ENCODE measurements at places on chromosomes 6 and 20. TPM values are rescaled to one million over a fixed set of nuclear protein-coding genes. Genes with fewer than 3 reads are reported as not detected.

DNA sequence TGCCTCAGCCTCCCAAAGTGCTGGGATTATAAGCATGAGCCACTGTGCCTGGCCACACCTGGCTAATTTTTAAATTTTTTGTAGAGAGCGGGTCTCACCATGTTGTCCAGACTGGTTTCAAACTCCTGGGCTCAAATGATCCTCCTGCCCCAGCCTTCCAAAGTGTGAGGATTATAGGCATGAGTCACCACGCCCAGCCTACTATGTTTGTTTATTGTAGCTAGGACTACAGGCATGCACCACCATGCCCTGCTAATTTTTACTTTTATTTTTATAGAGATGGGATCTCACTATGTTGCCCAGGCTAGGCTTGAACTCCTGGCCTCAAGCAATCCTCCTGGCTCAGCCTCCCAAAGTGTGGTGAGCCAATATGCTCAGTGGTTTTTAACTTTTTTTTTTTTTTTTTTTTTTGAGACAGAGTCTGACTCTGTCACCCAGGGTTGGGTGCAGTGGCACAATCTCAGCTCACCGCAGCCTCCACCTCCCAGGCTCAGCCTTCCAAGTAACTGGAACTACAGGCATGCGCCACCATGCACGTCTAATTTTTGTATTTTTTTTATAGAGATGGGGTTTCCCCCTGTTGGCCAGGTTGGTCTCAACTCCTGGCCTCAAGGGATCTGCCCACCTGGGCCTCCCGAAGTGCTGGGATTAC, 12.0 kb upstream of the DDX43 start:
- no peak for DNase-seq

GRCh38 chr6:90488816-90489215, 98.1 kb downstream of the MAP3K7 start:
- DNase-seq: no peak

GRCh38 chr6:18509871-18510643, 122.9 kb downstream of the RNF144B start:
- no peak for DNase-seq

- DNase-seq: no peak
Observed at GRCh38 chr20:9886227-9886626, 47.4 kb upstream of the PAK5 start.

GRCh38 chr20:25476106-25477013, 68.9 kb downstream of the GINS1 start:
- no peak for DNase-seq

- DNase-seq: no peak
Observed at GRCh38 chr6:102501615-102502014, 1108.1 kb downstream of the GRIK2 start.

GRCh38 chr6:74166849-74167248, 470.8 kb downstream of the CD109 start:
- no peak for DNase-seq

DNA sequence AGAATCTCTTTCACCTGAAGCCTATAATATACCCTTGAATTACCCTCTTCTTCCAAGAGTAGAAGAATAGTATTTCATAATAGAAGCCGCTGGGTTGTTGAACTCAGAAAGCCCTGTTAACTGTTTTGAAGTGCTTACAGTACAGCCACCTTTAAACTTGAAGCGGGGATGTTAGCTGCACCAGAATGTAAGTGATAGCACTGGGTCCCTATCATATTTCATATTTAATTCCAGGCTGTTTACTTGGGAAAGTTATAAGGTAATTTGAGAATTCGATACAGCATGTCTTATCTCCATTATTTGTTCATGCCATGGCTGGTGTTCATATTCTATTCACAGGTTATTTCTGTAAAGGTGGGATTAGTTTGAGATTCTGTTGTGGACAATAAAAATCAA, 63.5 kb upstream of the VSTM2L start:
- DNase-seq: no peak

DNA sequence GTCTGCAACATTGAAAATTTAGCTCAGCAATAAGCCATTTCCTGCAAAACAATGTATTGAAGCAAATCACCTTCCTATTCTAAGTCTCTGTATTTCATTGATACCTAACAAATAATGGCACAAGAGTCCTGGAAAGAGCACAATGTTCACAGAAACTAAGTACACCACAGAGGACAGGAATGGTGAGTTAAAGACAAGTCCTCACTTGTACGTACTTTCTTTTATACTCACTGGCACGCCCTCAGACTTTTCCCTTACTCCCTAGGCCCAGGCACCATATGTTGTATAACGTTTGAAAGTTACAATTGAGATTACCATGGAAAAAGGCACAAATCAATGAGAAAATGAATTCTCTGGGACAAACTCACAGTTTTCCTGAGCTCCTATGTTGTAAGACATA, 683.0 kb upstream of the MANEA start:
- no peak for DNase-seq

DNA sequence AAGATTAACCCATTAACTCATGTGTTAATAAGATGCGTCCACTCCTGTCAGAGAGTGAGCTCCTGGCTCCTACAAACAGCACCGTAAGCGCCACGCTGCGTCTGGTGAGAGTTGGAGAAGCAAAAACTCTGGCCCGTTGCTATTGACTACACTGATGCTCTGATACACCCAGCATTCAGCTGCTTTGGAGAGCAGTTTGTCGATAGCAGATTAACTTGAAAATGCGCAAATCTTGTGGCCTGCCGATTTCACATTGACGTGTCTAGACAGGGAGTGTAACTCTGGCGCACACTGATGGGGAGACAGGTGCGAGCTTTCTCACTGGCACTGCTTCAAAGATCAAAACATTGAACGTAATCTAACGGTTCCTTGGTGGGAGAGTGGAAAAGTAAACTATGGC, 151.7 kb upstream of the RPS6KA2 start:
- no peak for DNase-seq

GRCh38 chr6:170473301-170473717, 79.8 kb downstream of the PSMB1 start:
- no peak for DNase-seq

GRCh38 chr6:3535776-3536435, 79.1 kb upstream of the SLC22A23 start:
- no peak for DNase-seq

DNA sequence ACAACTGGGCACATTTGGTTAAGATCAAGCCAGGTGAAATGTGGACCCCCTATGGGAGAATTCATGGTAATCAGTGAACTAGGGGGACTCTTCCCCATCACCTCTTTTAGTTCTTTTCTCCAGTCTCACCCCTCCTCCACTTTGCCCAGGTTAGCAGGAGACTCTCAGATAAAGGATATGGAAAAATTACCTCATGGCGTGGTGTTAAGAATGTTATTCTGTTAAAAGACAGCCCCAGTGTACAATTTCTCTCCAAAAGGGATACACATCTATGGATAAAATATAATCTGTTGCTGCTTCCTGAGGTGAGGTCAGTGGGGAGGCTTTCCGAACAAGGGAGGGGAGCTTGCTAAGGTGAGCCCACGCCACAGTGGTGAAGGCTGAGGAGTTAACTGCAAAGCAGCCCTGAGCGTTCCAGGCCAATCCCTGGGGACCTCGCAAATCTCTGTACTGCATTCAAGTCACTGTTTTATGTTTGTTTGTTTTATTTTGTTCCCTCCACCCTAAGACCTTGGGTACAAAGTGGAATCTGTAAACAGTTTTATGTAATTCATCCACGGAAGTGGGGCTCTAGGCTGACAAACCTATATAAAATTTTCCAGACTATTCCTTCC, 52.0 kb downstream of the ADGRF1 start:
- DNase-seq: no peak

DNA sequence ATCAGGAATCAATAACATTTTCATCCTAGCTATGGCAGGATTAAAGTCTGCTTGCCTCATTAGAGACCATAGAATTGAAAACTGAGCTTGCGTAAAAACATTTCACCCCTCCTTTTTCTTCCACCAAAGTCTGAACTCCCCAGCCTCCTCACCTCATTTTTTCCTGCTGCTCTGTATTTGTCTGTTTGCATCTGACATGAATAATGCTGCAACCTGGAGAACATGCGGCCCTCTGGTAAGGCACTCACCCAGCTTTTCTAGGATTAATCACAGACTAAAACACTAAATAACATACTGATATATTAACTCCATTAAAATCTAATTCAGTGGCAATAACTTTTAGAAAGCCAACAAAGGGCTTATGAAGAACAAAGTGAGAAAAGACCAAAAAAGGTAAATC, 677.7 kb upstream of the NRSN1 start:
- no peak for DNase-seq

GRCh38 chr20:43755851-43756250, 29.0 kb upstream of the GTSF1L start:
- DNase-seq: no peak

GRCh38 chr6:25223490-25223991, 55.6 kb upstream of the CARMIL1 start:
- peak; percentile 81 for DNase-seq

- DNase-seq: peak; percentile 81
Observed at GRCh38 chr6:35259948-35260590, 534 bp downstream of the ZNF76 start.

GRCh38 chr6:33288141-33288920, 708 bp downstream of the WDR46 start:
- no peak for DNase-seq

DNA sequence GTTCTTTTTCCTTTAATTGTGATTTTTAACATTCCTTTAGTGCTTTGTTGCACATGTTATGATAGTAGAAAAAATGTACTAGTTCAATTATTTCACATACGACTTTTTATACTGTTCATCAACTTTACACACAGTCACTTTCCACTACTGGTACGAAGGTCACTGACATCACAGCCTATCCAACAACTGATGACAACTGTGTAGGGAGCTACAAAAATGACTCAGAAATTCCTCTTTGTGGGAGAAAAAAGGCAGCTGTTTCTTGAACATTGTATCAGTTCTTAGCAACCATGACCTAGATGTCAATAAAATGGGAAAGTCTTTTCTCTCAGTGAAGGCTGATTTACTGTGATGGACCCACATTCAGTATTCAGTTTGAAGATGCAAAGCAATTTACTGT, 7.0 kb upstream of the ID4 start:
- DNase-seq: no peak

- no peak for DNase-seq
Observed at GRCh38 chr20:32752458-32753250, 9.4 kb upstream of the COMMD7 start.

GRCh38 chr6:6646859-6647258, 58.3 kb downstream of the LY86 start:
- no peak for DNase-seq

- DNase-seq: no peak
Observed at GRCh38 chr6:36930483-36930882, 24.1 kb upstream of the PI16 start.

GRCh38 chr6:37175332-37176267, 5.6 kb downstream of the PIM1 start:
- no peak for DNase-seq

DNA sequence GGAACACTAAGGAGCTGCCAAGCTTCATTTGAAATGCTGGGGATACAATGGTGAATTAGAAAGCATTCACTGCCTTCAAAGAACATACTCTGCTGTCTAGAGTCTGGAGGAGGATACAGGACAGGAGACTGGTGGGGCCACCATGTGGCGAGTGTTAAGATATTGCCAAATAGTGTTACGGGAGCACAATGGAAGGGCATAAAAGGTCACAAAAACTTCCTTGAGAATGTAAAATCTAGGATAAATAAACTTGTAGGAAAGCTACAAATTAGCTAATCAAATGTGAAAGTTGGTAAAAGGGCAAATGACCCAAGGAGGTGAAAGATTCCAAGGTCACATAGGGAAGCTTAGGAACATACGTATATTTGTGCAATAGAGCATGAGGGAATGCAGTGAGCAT, 271.7 kb downstream of the RFPL4B start:
- DNase-seq: no peak

DNA sequence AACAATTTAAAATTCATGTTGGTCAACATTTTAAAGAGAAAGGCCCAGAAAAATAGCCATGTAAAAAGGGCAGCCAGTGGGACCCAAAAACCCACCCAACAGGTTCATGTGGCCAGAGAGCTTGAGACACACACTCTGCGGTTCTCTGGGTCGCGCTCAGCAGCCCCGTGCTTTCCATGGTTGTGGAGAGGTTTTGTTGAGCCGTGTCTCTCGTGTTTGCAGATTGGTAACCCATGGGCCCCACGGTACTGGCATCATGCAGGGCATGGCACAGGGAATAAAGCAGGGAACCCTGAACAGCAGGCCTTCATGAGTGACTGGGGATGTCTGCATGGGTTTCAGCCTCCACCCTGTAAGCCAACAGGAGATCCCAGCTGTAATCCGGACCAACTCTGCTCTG, 127.7 kb upstream of the CST7 start:
- no peak for DNase-seq

- no peak for DNase-seq
Observed at GRCh38 chr6:30829639-30830255, 54.6 kb upstream of the DDR1 start.

DNA sequence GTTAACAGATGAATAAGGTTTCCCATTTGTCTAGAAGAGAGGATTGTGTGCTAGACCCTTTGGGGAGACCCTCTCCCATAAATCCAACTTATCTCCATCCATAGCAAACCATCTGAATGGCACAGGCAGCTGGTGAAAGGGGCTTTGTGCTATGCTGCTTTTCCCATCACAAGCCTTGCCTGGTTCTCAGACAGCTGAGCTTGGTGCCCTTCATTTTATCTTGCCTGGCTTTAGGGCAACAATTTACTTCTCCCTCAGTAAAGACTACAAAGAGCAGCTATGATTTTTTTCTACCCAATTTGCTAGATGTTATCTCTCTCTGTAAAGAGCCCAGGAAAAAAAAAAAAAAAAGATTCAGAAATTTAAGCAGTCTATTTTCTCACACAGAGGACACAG, 117.0 kb upstream of the COL21A1 start:
- DNase-seq: no peak

GRCh38 chr20:1538655-1539054, 18.9 kb downstream of the SIRPD start:
- DNase-seq: no peak

GRCh38 chr6:2784061-2784460, 18.9 kb downstream of the WRNIP1 start:
- no peak for DNase-seq

RBM24 gene
- total RNA-seq: 4.9 TPM

GSTA3 gene
- total RNA-seq: not detected

PRL gene
- not detected for total RNA-seq

LAMA4 gene
- total RNA-seq: 35.1 TPM

BHLHE23 gene
- not detected for total RNA-seq

TMEM170B gene
- total RNA-seq: 2.2 TPM

ASXL1 gene
- 38.8 TPM for total RNA-seq

GFOD1 gene
- 6.9 TPM for total RNA-seq

GSTA2 gene
- 0.22 TPM for total RNA-seq

HEY2 gene
- 0.69 TPM for total RNA-seq

MUCL3 gene
- total RNA-seq: 0.30 TPM

GLP1R gene
- total RNA-seq: not detected

NRSN1 gene
- total RNA-seq: 0.64 TPM

PBOV1 gene
- not detected for total RNA-seq

FOXC1 gene
- total RNA-seq: 0.69 TPM

PSORS1C2 gene
- total RNA-seq: not detected

SIRPB1 gene
- total RNA-seq: 0.82 TPM

IL17F gene
- 0.32 TPM for total RNA-seq

Data from colonic mucosa (tissue), 4 donors.